ENCODE measurements at places on chromosomes 5 and 9.

DNA sequence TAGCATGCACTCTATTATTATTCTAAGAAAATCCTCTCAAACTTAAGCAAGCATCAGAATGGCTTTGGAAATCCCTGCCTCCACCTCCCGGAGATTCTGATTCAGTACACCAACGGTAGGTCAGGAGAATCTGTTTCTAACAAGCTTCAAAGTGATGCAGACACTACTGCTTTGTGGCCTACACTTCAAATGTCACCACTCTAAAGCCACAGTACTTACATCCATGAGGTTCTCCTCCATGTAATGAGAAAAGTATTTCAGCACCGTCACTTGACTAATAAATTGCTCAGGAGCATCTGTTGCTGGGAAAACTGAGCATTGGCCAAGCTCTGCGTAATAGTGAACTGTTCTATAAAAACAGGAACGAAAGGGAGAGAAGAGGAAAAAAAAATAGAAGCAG is 4.8 kb downstream of the PLK2 start:
- no peak for DNase-seq

GRCh38 chr5:143019157-143019556 is 249.0 kb downstream of the ARHGAP26 start:
- DNase-seq = no peak

DNA sequence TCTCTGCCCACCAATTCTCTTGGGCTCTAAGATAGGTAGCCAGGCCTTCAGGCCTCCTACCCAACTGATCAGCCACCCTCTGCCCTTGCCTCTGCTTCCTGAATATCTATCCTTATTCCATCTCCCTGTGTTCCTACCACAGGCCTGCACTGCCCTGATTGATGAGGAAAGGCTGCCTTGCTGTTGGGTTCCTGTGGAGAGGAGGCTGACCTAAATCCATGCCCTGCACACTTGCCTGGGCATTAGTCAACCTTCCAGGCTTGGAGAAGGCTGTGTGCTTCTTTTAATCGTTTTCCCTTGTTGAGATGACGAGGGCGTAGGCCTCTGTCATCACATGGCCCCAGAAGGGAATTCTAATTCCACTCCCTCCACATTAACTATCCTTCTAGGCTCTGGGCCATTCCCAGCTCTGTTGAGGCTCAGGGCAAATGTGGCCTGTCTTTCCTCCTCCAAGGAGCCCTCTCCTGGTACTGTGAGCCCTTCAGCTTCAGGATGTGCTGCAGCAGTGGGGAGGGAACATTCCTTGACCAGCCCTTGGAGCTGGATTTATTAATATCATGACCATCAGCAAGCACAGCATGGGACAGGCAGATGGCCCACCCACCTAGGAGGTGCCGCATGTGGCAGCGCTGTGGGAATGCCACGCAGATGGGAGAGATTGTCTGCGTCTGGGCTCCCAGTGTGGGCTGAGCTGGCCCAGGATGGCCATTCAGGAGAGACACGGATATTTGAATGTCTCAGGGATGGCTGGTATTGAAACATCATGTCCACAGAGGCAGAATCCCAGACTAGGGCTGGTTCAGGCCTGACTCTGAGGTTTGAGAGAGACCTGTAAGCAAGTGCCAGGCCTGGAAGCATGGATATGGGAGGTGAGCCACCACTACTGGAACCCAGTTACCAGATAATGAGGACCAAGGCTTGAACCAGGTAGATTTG is 40.9 kb downstream of the ANGPTL2 start:
- no peak for DNase-seq

DNA sequence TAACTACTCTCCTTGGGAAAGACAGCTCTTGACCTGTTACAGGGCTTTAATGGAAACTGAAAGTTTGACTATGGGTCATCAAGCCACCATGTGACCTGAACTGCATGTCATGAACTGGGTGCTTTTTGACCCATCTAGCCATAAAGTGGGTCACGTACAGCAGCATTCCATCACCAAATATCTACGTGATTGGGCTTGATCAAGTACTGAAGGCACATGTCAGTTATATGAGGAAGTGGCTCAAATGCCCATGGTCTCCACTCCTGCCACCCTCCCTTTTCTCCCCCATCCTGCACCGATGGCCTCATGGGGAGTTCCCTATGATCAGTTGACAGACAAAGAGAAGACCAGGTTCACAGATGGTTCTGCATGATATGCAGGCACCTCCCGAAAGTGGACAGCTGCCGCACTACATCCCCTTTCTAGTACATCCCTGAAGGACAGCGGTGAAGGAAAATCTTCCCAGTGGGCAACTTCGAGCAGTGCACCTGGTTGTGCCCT is 7.3 kb upstream of the FCN1 start:
- DNase-seq = no peak

DNA sequence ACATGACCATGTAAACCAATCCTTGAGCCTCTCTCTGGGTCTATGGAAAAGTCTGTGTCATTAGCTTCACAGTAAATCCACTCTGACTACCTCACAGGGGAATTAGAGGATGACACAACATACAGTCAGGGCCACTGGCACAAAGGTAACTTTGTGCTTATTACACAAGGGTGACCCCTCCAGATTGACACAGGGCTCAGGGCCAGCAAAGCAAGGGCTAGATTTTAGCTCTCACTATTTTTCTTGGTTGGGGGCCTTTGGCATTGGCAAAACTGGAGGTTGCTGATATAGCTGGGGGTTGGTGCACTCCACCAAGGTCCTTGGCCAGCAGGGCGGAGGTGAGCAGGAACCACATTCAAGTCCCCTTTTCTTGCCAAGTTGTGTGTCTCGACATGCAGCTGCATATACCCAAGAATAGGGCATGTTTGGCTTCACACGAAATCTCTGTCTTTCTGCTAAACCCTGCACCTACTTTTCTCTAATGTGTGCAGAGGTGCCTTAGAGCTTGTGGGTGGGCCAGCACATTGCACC is 15.2 kb upstream of the OSMR start:
- no peak for DNase-seq

DNA sequence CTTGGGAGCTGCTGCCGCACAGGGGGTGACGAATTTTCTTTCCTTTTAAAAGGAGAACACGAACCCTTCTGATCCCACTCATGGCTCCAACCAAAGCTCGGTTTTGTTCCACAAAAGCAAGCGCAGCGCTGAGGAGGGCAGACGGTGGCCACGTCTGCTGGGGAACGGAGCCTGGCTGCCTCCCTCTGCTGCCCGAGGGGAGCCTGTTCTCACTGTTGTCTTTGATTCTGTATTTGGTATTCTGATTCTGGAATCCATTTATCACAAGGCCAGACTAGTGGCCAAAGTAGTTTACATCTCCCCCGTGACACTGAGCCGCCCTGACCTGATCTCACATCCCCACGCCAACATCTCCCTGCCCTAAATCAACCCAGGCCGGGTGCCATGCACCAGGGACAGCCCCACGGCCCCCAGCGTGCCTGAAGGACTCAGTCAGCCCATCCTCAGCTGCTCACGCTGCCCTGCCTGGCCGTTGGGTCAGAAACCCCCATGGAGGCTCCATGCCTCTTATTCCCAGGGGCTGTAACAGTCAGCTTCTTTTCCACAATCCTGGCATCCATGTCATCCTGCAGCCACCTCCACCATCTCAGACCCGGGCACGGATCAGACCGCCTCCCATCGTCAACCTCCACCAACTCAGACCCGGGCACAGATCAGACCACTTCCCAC is 6.7 kb upstream of the NSMF start:
- no peak for DNase-seq

DNA sequence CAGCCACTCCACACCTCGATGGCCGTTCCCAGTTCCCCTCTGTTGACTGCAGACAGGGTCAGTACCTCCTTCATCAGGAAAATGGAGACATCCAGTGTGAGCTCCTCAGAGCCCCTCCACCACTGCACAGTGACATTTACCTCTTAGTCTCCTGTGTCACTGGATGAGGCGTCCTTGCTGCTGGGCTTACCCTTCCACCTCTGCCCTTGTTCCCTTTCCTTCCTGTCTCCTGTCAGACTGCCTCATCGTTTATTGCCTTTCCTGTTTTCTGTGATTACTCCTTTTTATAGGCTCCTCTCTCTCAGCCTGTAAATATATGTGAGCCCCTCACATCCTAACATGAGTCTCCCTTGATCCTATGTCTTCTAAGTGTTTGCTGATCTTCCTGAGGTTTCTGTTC is 23.2 kb upstream of the SPTAN1 start:
- DNase-seq = no peak

GRCh38 chr9:91541734-91542133 is 118.1 kb upstream of the NFIL3 start:
- DNase-seq = no peak

DNA sequence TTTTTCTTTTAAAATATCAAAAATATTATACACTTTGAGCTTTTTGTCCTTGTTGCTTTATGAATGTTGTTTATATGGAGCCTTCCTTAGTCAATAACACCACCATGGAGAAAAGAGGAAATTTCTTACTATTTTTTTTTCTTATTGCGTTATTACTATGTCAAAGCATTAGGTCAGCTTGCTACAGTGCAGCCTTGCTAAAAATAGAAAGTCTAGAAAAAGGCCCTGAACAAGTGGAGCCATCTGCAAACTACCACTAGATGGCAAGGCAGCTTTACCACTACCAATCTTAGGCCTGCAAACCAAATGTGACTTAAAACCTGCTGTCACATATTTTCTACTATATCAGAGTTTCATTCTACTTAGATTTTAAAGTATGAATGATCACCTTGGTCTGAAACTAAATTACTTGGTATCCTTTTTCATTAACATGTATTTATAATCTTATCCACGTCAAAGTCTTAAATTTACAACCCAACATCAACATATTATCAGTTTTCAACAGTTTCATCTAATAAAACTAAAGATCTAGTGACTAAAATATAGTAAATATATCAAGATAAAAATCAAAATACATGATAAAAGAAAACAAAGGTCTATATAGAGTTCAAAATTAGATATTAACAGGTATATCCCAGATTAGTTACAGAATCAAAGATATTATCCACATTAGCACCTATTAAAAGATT is 113.1 kb upstream of the ACOT12 start:
- peak; percentile 72 for DNase-seq

- no peak for DNase-seq
These were observed 180.2 kb downstream of the ADCY2 start for GRCh38 chr5:7576023-7576715.

- no peak for DNase-seq
These were observed 2.0 kb upstream of the CDC37L1 start for GRCh38 chr9:4677392-4677791.

GRCh38 chr5:72368271-72368670 is 48.1 kb downstream of the PTCD2 start:
- DNase-seq = no peak

GRCh38 chr5:159106193-159106568 is 6.5 kb upstream of the EBF1 start:
- no peak for DNase-seq

- DNase-seq = no peak
These were observed 7.3 kb downstream of the UCK1 start for GRCh38 chr9:131523451-131524435.

DNA sequence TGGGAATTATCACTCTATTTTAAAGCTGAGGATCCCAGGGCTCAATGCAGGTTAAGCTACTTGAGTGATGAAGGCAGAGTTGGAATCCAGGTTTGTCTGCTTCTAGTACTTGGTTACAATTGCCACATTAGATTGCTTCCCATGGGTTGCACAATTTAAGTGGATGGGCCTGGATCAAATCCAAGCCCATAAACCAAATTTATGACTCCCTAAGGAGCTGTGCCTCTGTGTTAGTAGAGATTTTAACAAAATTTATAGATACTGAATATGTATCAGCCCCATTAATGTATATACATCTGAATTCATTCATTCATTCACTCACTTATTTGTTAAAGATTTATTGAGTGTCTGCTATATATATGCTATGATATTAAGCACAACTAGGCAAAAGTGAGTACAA is 332.3 kb upstream of the KLF9 start:
- peak; percentile 81 for DNase-seq

DNA sequence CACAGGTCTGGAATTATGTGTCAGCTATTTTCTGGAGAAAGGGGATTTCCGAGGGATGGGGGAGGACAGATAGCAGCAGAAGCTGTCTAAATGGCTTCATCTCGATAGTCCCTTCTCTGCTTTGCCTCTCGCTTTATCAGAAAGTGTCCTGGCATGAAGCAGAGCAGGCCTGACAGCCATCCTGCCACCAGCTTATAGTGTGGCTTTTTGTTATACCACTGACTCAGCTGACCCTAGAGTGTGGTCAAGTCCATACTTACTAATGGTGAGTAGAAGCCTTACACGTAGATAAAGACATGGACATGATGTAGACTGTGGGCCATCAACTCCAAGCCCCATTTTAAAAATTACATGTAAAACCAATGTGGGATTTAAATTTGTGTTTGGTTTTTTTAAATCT is 50.0 kb downstream of the RCL1 start:
- DNase-seq = no peak
